Activated T-cell treated with anti-CD3 and anti-CD28 coated beads for 1 hour (primary cell): ENCODE measurements at places on chromosomes 2 and 18.
A peak's percentile ranks its signal among the peaks of the same experiment; 100 is the strongest.

- no peak for DNase-seq
Measured at GRCh38 chr2:160647967-160648685, 154.5 kb upstream of the RBMS1 start.

GRCh38 chr2:239803102-239803765, 221.9 kb downstream of the NDUFA10 start:
- no peak for DNase-seq

- peak; percentile 91 for DNase-seq
Measured at GRCh38 chr18:839224-840022, 27.4 kb upstream of the YES1 start.

- no peak for DNase-seq
Measured at GRCh38 chr18:12086249-12086648, 7.4 kb upstream of the ANKRD62 start.

DNA sequence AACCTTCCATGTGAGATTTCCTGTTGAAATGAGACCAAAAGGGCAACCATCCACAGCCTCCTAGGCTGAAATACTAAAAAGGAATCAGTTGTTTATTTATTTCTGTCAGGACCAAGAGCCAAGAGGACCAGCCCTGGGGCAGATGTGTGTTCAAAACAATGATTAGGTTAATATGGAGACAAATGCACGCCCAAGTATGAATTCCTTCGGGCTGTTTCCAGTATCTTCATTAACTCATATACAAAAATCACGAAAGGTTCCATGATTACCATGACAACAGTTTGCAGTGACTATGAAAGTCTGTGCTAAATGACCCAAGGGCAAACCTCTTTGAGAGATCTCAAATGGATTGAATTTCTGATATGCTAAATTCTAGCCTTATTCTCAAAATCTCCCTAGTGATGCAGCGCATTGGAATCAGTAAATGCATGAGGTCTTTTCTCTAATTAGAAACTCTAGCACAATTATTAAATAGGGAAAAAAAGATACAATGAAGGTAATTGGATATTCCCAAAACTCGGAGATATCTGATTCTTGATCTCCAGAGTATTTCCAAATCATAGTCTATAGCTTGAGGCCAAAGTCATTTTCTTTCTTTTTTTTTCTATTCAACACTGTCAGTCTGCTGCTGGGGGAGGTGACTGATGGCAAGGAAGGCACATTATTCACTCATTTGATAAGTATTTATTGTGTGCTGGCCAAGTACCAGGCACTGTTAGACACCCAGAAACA, 35.6 kb downstream of the VIT start:
- DNase-seq, result no peak

GRCh38 chr18:57027190-57027708, 119.6 kb upstream of the BOD1L2 start:
- no peak for DNase-seq

- DNase-seq, result no peak
Measured at GRCh38 chr2:181357979-181358378, 99.2 kb upstream of the ITGA4 start.

- DNase-seq, result no peak
Measured at GRCh38 chr2:199707593-199708185, 143.3 kb downstream of the FTCDNL1 start.

- no peak for DNase-seq
Measured at GRCh38 chr2:234827096-234827860, 124.5 kb upstream of the SH3BP4 start.

GRCh38 chr2:62956651-62957050, 94.0 kb upstream of the OTX1 start:
- DNase-seq, result no peak

DNA sequence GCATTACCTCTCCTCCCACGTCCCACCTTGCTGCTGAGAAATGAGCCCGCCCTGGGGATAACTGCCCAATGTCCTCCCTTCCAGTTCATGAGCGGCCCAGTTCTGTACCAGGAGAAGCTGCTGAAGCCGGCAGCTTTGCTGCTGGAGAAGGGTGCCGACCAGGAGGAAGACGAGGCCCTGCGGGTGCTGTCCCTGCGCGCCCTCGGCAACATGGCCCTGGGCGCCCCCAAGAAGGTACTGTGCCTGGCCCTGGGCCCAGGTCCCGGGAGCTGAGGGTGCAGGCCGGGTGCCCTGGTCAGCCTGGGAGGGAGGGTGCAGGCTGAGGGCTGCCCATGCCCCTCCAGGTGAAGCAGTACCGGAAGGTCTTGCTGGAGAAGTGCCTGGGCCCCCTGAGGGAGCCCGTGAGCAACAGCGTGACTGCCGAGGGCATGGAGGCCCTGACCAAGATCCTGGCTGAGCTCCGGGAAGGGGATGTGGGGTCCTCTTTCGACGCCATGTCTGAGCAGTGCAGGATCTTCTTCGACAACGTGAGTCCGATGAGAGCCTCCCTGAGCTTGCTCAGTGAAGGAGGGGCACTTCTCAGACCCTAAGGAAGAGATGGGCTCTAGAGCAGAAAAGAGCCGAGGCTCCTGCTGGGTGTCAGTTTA, 25.7 kb downstream of the HJURP start:
- no peak for DNase-seq

DNA sequence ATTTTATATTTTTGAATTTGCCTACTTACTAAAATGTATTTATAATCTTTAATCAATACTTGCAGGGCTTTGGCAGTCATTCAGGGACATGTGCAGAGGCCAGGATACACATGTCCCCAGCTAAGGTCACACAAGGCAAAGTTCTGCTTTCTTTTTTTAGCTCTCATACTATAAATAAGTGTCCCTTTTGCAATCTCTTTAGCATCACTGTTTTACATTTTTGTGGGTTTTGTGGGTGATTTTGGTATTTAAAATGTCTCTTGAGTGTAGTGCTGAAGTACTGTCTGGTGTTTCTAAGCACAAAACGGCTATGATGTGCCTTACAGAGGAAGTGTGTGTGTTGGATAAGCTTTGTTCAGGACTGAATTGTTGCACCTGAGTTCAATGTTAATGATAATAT, 309.0 kb upstream of the GULP1 start:
- DNase-seq, result no peak

DNA sequence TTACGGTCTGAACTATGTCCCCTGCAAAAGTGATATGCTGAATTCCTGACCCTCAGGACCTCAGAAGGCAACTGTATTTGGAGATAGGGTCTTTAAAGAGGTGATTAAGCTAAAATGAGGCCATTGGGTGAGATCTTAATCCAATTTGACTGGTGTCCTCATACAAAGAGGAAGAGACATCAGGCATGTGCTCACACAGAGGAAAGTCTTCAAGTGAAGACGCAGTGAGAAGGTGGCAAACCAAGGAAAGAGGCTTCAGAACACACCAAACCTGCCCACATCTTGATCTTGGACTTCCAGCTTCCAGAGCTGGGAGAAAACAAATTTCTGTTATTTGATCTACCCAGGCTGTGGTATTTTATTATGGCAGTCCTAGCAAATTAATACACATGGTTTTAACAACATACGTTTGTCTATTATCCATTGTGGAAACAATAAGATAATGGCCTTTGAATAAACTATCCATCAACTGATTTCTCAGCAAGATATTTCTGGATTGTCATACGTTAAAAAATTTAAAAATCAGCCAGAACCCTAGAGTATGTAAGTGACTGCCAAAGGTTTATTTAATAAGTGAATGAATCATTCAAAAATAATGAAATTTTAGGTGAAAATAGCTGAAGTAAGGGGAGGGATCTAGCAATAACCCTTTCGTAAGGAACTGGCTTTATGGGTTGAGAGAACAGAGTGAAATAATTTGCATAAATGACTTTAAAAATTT, 6.5 kb downstream of the WIPF1 start:
- DNase-seq, result no peak
